ENCODE measurements at places on chromosomes 2 and 18.
A peak's percentile ranks its signal among the peaks of the same experiment; 100 is the strongest.

- DNase-seq = peak; percentile 2
These were observed 4.1 kb upstream of the LOXHD1 start for GRCh38 chr18:46660957-46661749.

DNA sequence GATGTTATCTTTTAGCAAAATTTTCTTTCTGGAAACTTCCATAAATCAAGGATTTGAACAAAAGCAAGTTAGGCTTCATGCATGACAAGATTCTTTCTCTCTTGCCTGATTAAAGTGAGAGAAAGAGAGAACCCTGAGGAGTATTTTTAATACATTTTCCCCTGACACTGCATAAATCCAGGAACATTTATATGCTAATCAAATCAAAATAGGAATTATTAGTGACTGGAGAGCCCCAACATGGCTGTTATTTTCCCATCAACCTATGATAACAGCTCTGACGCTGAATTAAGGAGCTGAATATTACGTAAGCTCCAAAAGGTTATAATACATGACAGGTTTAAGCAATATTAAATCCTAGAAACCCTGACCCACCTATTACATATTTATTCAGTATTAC, 930.2 kb upstream of the PIK3C3 start:
- no peak for DNase-seq

- DNase-seq = no peak
These were observed 16.3 kb downstream of the SULT1C2 start for GRCh38 chr2:108304975-108305374.

GRCh38 chr18:8088626-8089025, 520.6 kb upstream of the RAB12 start:
- DNase-seq = no peak

GRCh38 chr2:159118859-159119500, 150.5 kb downstream of the TANC1 start:
- DNase-seq = no peak

DNA sequence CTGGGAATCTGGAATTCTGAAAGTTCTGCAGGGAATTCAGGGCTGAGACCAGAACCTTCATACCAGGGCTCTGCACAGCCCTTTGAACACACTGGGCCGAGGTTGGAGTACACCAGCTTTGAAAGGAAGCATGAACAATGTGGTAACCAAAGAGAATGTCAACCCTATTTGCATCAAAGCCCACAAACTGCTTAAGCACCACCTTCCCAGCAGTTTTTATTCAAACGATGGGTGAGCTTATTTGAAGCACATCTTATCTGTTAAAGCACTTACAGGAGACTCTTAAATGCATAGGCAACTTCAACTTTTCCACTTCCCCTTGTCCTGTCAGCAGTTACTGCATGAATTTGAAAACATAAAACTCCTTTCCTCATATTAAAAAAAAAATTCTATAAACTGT, 96.6 kb downstream of the TXNL1 start:
- DNase-seq = no peak

GRCh38 chr2:187500585-187501359, 52.7 kb upstream of the CALCRL start:
- DNase-seq = peak; percentile 52

DNA sequence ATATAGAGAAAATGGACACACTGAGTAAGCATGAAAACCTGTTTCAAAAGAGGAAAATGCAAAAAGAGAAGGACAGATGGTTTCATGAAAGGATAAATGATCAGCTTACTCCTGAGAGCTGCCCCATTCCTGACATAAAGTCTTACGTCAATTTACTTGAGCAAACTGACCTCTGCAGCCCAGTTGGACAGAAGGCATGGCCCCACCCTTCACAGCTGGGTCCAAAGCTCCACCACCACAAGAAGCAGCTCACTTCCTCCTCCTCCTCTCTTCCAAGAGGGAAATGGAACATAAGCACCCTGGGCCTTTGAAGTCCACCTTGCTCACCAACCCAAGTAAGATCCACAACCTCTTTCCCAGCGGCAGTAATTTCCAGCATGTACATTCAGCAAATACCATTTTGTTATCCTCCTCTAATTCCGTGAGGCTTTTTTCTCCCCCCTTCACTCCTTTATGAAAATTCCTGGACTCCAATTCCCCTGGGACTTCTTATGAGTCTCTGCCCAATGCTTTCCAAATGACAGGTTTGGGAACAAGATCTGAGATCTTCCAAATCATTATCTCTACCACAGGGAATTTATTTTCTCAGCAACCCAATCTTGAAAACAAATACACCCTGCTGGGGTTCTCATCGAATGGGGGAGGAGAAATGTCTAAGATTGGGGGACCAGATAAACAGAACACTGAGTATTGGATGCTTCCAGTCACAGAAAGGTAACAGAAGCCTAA, 10.1 kb downstream of the COL4A4 start:
- DNase-seq = peak; percentile 8

DNA sequence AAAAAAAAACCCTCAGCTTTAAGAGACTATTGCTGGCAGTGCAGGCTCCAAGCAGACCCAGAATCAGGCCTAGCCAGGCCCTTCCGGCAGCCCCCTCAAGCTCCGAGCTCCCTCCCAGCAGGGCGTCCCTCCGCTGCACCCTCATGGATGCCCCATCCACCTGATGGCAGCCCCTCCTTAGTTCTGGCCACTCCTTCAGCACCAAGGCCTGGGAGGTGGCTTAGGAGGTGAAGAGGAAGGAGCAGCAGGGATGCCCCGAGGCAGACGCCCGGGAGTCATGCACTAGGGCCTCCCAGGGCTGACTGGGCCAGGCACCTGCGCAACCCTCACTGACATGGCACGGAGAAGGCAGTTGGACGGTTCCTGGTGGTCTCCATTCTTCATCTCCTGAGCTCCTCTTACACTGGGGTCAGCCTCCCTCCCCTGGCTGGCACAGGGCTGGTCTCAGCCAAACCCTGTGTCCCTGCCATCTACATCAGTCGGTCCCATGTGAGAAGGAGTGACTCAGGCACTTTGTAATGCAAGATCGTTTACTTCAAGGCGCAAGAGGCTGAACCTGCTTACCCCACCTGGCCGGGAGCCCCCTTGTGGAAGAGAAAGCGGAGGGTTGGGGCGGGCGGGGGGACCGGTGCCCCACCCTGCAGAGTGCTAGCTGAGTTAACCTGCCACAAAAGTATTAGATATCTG, 53.5 kb upstream of the ID2 start:
- DNase-seq = no peak

GRCh38 chr2:168194784-168195522, 52.4 kb downstream of the STK39 start:
- no peak for DNase-seq

- no peak for DNase-seq
These were observed 1.2 kb downstream of the ZNF236 start for GRCh38 chr18:76823587-76824011.

GRCh38 chr2:101961338-101962191, 30.2 kb upstream of the IL1R2 start:
- DNase-seq = peak; percentile 43

- no peak for DNase-seq
These were observed 13.2 kb downstream of the HJURP start for GRCh38 chr2:233841183-233841582.

GRCh38 chr2:68837164-68837860, 33.9 kb downstream of the BMP10 start:
- DNase-seq = peak; percentile 11

- DNase-seq = no peak
These were observed 13.7 kb upstream of the SKOR2 start for GRCh38 chr18:47265197-47265596.

GRCh38 chr2:212022966-212023365, 515.6 kb downstream of the ERBB4 start:
- DNase-seq = no peak

- DNase-seq = no peak
These were observed 5.8 kb upstream of the ACSL3 start for GRCh38 chr2:222854773-222855700.

DNA sequence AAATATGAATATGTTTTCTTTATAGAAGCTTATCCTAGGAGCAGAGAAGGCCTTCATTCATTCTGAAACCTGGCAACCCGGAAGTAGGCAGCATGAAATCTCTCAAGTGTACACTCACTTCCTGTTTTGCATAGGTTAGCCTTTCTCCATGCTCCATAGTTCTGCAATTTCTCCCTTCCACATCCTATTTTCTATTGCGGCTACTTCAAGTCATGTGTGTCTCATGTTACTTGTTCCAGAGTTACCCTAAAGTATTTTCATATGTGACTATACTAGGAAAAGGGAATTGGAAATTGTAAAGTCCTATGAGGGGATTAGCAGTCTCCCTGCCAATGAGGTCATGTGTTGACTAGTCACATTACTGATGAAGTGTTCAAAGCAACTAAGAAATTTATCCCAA, 320.6 kb downstream of the NCKAP5 start:
- DNase-seq = no peak

DNA sequence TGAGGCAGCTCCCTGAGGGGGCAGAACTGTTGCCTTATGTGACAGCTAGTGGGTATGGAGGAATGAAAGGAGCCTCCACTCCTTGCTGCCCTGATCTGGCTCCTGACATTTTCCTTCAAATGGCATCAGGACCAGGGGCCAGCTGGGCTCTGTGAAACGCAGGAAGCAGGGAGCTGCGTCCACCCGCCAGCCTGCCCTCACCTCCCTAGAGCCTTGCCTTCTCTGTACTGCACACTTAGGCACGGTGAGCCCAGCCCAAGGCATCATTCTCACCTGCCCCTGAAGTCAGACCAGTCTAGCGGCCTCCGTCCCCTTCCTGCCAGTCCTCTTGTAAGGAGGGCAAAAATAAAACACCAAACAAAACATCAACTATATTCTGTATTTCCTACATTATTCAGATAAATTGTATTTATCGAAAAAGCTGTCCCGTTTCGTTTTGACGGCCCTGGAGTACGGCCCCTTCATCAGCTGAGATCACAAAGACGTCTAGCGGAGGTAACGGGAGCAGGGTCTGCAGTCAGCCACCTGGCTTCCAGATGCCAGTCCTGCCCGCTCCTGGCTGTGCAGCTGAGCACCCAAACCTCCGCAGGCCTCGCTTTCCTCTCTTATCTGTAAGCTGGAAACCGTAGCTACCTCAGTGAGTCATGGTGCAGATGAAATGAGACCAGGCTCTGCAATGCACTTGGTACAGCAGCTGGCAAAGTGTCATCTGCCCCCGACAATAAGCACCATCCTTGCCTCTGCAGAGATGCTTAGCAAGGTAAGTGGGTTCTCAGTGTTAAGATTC, 6.9 kb upstream of the CTDP1 start:
- DNase-seq = no peak

GRCh38 chr2:24307961-24308360, 52.4 kb downstream of the ITSN2 start:
- no peak for DNase-seq

DNA sequence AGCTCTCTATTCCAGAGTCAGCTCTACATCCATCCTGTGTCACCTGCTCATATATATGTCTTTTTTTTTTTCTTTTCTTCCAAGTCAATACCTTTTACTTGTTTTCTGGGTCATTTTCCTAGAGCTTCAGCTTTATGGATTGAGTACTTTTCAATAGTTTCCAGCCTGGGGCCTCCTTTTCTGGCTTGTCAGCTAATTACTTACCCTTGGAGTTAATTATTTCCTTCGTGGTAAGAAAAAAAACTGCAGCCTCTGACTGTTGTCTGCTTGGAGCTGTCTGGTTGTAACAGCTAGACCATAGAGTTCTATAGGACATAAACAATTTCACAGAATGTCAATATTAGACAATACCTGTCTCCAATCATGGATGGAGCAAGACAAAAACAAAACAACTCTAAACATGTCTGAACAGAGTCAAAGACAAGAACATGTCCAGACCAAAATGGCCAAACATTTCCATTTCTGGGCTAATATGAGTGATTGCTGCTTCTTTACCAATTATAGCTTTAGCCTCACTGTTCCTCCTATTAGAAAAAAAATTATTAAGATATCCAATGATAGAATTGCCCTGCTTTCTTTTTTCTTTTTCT, 643.1 kb downstream of the SLC4A3 start:
- DNase-seq = no peak

GRCh38 chr2:23826040-23826439, 100.9 kb downstream of the ATAD2B start:
- DNase-seq = no peak

GRCh38 chr2:166351319-166351718, 24.4 kb downstream of the SCN9A start:
- DNase-seq = no peak

DNA sequence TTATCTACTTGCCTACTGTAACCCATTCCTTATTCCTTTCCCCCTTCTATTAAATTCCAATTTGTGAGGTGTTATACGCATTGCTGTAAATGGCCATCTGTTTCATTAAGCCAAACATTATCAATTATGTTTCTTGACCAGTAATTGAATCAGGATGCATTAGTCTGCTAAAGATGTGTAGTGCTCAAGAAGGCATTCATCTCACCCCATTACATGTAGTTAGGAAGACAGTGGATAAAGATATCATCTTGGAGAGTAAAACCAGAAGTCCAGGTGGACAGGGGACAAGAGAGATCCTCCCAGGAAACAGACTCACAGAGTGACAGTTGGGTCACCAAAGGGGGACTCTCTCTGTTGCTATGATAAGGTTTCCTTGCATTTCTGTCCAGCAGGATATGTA, 73.3 kb upstream of the FAM98A start:
- no peak for DNase-seq

DNA sequence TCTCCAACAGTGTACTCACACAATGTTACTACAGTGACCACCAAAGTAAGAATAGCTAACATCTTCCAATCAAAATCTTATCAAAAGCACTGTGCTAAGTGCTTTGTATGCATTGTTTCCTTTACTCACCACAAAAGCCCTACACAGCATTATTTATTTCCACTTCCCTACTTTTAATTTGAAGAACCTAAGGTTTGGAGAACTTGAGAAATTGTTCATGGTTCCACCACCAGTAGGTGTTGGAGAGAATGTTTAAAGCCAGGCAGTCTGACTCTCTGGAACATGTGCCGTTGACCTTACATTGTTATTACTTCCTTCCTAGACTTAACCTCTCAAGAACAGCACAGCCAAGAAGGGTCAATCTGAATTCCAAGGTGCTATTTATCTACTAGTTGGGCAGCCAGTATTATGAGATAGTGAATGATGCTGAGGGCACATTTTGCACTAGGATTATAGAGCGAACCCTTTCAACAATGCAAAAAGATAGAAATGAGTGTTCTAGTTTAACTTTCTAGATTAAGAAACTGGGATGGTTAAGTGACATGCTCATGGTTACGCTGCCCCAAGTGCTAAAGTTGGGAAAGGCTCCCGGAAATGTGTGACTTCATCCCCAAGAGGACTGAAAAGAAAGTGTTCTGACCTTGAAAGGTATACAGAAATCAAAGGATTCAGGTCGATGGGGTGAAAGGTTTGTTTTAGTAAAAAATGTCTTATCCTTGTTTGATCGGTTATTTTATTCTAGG, 55.2 kb upstream of the FAM136A start:
- DNase-seq = no peak

DNA sequence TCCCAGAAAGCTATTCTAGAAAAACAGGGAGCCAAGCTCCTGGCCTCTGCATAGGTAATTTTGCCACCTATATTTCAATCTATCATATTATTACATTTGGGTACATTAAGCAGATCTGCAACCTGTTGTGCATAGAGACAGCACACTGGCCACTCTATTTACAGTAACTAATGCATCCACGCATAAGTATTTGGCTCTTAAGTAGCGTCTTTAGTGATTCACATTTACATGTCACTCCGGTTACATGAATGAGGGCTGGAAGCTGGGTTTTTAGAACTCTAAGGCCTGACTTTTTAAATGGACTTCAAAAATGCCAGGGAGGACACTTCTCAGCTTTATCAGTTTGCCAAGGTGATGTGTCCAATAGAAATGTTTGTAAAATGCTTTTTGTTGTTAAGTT, 97.7 kb downstream of the NYAP2 start:
- no peak for DNase-seq
